ENCODE measurements at places on chromosomes 12 and 14.
A peak's percentile ranks its signal among the peaks of the same experiment; 100 is the strongest.

DNA sequence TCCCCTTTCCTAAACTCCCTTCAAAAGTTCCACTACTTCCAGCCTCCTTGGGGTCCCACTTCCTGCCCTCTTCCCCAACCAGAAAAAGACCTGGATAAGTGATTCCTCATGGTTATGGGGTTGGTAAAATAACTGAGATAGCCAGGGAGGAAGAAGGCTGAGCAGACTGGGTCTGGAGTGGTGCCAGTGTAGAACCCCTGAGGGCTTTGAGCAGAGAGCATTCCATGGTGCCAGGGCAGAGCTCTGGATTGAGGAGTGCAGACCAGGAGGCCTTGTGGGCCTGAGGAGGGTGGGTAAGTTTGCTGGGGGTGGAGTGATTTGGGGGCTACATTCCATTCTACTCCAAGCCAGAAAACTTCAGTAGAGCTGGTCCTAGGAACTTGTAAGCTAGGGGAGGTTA, 9.5 kb upstream of the CISTR start:
- DNase-seq, result no peak

DNA sequence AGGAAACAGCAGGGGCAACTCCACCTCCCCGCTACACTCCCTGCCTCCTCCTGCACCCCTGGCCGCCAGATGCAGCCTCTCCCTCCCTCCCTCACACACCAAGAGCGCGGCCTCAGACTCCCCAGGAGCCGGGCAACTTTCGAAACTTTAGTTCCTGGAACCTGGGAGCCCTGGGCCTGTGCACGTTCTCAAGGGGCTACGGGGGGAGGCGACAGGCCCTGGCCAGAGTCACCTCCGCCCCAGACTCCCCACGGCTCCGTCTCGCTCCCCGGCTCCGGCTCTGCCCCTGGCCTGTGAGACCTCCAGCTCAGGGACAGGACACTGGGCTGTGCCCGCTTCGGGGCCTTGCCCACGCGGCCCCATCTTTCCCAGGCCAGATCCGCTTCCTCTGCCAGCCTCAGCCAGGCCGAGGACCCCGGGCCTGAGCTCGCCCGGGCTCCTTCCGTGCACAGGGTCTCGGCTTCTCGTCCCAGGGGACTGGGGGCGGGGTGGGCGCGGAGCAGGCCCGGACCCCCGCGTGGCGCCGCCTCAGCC, 5.5 kb downstream of the AMN start:
- no peak for DNase-seq

DNA sequence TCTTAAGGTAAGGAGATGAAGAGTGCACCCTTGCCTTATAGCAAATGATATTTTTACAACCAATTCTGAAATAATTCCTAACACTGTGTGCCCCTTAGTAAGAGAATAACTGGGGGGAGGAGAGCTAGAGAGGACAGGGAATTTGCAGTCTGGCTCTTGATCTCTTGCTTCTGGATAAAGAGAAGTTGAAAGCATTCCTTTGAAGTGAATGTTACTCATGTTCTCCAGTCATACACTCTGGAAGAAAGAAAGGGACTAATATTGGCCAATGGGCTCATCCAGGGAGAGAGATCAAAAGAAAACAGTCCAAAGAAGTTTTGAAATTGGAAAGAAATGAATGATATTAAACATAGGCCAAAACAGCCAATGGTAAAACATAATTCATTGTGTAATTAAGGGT, 25.3 kb downstream of the C12orf75 start:
- no peak for DNase-seq

GRCh38 chr12:16385782-16386646, 38.6 kb downstream of the MGST1 start:
- DNase-seq, result peak; percentile 11

GRCh38 chr14:55721353-55721752, 141.3 kb downstream of the KTN1 start:
- DNase-seq, result no peak

DNA sequence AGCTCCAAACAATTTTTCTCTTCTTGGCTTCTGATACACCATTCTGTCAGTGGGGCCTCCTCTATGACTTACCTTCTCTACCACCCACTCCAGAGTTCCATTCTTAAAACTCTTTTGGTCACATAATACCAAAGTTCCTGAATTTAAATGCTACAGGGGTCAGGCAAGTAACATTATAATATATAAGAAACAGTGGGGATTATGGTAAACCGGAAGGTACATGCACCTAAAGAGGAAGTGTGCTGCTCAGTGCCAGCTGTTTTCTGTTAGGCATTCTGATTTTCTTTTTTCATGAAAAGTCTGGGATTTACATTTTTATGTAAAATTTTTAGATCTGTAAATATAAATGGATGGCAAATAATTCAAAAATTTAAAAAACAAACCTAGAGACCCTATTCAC, 39.9 kb downstream of the SOS2 start:
- DNase-seq, result no peak

DNA sequence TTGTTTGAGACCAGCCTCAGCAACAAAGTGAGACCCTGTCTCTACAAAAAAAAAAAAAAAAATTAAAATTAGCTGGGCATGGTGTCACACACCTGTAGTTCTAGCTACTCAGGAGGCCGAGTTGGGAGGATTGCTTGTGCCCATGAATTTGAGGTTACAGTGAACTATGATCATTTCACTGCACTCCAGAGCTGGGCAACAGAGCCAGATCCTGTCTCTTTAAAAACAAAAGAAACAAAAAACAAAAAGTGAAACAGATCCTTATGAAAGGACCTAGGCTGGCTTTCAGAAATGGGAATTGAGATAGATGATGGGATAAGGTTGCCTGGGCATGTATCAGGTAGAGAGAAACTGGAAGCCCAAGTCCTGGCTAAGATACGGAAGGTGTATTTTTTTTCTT, 13.9 kb downstream of the ACTR6 start:
- DNase-seq, result no peak

GRCh38 chr12:49948866-49949845, 1.4 kb upstream of the AQP2 start:
- no peak for DNase-seq

DNA sequence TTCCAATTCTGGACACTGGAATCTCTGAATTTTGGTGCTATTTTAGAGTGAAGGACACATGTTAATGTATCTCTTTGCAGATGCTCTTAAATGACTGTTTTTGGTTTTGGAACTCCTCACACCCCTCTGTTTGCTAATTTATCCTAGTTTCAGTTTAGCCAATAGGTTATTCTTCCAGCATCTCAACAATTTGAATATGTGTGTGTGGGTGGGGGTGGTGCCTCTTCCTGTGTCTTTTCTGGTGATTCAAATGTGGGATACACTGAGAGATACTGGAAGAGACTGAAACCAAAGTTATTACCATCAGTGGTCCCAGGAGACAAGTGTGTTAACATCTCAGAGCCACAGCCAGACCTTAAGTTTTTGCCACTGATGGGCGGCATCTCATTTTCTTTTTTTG, 1317.4 kb upstream of the TMEM132C start:
- no peak for DNase-seq

DNA sequence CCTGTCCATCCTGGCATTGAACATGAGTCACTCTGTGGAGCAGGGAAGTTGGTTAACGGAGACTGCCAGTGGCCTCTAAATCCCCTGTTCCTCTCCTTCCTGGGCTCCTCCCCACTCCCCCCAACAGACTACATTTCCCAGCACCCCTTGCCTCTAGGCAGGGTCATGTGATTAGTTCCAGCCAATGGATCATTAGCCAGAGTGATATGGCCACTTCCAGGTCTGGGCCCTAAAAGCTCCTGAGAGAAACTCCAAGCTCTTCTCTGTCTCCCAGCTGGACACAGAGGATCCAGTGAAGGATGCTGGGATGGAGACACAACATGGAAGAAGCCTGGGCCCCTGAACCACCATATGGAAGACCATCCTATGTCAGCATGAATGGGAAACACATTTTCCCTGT, 54.4 kb upstream of the RFLNA start:
- DNase-seq, result no peak

DNA sequence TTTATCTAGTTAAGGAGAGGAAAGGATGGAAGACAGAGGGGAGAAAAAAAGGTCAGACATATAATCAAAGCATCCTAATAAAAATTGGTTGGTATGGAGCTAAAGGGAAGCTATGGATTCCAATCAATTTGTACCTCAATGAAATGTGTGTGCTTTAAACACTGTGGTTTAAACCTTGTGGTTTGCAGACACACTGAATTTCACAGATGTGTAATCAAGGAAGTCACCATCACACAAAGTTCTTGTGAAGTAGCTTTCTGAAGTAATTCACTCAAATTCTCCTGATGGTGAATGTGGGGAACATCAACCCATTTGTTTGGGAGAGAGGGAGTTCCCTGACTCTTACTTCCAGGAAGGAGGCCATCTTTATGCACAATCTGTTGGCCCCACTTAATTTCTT, 243.3 kb upstream of the KRR1 start:
- no peak for DNase-seq

- DNase-seq, result no peak
Measured at GRCh38 chr12:68773582-68773981, 27.6 kb downstream of the SLC35E3 start.

- no peak for DNase-seq
Measured at GRCh38 chr12:93738199-93739058, 61.3 kb downstream of the CRADD start.

DNA sequence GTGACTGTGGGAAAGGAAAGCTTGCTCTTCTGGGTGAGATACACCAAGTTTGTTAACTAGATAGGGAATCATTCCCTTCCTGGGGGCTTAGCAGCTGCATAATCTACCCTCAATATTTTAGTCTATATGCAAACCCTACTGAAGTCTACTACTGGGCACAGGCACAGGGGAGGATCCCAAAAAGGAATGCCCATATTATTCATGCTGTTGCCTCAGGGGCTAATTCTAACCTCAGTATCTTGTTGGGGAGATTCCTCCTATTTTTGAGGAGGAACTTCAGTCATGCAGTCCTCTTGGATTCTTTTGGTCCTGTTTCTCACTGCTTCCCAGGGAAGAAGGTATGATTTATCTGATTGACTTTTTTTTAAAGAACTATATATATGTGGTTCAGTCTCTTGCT, 58.9 kb upstream of the ANKS1B start:
- no peak for DNase-seq

DNA sequence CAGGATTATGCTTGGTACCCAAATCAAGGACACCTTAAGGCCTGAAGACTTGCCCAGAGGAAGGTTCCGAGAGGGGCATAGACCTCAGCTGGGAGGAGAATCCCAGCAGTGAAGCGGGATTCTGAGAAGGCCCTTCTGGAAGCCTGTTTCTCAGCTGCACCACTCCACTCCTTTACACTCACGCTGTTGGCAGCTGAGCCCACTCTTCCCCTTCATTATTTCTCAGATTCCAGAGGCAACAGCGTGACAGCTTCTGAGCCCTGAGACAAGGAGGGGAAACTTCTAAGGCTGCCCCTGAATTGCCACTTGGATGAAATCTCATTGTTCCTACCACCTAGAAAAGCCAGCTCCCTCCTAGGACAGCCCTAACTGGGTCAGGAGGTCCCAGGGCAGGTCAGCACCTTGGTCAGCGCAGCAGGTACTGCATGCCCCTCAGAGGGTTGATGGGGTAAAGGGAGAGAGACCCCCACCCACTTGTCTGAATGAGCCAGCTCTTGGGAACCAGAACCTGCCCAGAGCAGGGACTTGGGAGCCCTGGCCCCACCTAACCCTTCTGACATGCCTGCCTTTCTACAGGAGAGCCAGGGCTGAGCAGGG, 53.9 kb downstream of the ISCA2 start:
- DNase-seq, result no peak

GRCh38 chr12:130873106-130873795, 1.4 kb downstream of the RAN start:
- no peak for DNase-seq

DNA sequence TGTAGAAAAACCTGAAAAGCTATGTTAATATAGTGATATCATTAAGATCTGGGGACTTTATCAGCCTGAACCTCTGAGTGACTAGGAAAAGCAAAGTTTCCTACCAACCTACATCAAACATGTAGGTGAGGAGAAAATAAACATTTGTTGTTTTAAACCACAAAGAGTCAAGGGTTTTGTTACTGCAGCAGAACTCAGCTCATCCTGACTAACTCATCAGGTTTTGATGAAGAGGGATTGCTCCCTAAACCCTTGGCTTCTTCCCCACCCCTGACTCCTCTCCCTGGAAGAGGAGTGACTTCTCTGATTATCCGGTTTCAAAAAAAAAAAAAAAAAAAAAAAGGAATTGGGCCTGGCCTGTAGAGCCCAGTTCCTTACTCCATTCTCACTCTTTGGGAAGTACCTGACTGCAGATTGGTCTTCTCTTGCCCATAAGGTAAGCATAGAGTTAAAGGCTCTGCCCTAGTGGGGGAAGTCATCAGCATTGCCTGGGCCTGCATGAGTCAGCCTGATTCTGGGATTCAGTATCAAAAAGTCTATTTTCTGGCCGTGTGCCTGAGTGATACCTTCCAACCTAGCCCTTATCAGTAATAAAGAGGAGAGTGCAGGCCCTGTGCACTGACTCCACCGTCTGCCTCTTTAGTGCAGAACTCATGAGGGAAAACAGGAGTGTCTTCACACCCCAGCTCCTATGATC, 16.9 kb downstream of the BDKRB1 start:
- DNase-seq, result peak; percentile 11

- DNase-seq, result no peak
Measured at GRCh38 chr12:131473261-131473660, 237.6 kb upstream of the SFSWAP start.

- DNase-seq, result no peak
Measured at GRCh38 chr14:77088645-77089044, 9.4 kb upstream of the CIPC start.

DNA sequence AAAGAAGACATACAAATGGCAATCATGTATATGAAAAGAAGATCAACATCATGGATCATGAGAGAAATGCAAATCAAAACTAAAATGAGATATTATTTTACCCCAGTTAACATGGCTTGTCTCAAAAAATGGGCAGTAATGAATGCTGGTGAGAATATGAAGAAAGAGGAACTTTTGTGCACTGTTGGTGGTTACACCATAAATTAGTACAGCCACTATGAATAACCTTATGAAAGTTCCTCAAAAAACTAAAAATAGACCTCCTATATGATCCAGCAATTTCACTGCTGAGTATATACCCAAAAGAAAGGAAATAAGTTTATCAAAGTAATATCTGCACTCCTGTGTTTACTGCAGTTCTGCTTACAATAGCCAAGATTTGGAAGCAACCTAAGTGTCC, 151.7 kb downstream of the PDZRN4 start:
- no peak for DNase-seq

- no peak for DNase-seq
Measured at GRCh38 chr14:91878274-91878673, 10.9 kb upstream of the TC2N start.

DNA sequence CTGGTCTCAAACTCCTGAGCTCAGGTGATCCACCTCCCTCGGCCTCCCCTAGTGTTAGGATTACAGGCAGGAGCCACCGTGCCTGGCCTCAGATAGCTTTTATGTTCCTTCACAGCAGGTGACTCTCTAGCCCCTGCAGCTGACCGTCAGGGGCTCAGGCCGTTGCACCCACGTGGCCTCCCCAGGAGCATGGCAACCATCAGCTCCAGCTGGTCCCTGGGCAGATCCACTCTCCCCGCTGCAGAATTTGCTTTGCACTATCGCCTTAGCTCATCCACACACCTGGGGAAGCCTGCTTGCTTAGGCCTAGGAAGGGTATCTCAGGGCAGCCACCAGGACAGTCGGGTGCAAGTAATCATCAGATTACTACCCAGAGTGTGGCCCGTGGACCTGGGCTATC, 62.6 kb downstream of the TSPAN9 start:
- DNase-seq, result no peak

- no peak for DNase-seq
Measured at GRCh38 chr14:87878959-87879358, 114.0 kb downstream of the GALC start.
